T-helper 22 cell (primary cell): ENCODE measurements at places on chromosomes 4 and X.

DNA sequence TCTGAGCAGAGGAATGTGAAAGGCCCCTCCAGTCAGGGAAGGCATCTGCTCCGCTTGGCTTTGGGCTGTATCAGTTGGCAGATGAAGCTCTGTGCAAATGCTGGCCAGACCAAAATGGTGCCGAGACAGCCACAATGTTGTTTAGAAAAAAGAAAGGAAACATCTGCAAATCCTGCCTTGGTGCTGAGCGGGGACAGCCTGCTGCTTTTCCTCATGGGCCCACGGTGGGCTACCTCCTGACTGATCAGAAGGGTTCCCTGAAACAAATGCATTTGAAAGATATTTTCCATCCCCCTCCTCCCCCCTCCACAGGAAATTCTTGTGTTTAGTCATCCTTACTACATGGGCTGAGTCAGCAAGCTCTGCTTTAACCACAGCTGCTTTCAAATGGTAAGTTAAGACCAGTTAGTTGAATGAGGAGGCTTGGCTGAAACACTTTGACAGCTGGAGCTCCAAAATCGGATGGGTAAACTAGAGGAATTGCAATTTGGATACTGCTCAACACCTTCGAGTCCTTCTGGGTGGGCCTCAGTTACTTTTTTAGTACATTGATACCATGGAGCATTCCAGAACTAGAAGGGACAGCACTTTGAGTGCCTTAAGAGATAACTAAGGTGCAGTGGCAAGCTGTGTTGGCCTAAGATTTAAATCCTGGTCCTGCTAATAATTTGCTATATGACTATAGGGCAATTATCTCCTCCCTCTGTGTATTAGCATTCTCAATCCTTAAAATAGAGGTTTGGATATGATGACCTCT, 36.0 kb downstream of the PLAC1 start:
- DNase-seq = no peak

GRCh38 chr4:74840936-74841509, 46.7 kb upstream of the BTC start:
- no peak for DNase-seq

GRCh38 chr4:166228112-166228511, 355.1 kb downstream of the TLL1 start:
- DNase-seq = no peak

DNA sequence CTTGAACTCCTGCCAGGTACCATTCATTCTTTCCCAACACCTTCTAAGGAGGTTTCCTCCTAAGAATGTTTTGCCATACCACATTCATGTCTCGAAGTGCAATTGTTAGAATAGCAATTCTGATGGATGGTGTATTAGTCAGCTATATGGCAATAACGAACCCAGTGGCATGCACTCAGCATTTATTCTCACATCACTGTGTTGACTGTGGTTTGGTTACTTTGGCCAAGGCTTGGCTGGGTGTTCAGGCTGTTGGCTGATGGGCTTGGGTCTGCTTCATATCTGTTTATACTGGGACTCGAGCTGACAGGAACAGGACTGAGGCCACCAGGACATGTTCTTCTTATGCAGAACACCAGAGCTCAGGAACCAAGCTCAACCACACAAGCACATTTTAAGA, 31.7 kb downstream of the PSAPL1 start:
- no peak for DNase-seq

DNA sequence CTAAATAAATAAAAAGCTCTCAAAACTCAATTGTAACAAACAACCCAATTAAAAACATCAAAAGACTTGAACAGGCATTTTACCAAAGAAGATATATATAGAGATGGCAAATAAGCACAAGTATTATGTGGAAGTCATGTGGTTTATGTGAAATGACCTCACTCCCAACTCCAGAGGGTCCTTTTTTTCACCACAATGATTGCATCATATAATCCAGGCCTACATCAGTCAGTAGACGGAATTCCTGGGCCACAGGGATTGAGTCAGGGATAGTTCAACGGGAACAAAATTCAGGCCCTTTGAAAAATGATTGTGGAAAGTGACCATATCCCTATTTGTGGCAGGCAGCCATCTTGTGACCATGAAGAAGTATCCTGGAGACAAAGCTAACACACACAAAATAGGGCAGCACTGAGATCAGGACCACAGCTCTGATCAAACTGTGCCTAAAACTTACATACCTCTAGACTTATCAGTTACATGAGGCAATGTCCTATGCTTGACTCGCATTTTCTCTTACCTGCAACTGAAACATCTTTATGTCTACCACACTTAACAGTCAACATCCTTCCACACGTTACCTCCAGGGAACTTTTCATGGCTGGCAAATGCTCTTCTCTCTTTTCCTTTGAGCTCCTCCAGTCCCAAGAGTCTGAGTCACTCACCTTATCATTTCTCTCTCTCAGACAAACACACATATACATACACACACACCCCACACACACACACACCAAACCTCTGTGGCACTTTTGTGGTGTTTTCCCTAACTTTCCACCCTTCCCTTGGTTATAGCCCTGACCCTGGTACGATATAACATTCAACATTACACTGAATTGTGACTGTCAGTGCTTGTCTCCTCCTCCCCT, 113.5 kb downstream of the PHF8 start:
- no peak for DNase-seq

DNA sequence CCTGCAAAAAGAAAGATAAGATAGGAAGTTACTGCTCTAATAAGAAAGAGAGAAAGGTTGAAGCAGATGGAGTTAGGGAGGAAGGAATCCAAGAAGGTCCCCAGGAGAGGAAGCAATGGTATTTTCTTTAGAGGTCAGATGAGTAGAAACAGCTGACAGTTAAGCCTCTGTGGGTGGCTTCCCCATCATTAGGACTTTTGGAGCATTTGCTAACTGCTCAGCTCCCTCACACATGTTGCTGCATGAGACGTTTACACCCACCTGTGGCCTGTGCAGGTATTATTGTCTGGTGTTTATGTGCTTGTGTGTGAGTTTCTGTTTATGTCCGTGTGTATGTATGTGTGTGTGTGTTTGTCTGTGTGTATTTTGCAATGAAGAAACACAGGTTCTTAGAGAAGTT, 346.8 kb downstream of the RAB28 start:
- no peak for DNase-seq

GRCh38 chrX:3763111-3763510, 49.7 kb upstream of the PRKX start:
- DNase-seq = no peak

- DNase-seq = no peak
These were observed 221.8 kb downstream of the KIT start for GRCh38 chr4:54879576-54879975.

GRCh38 chr4:105509714-105510113, 35.9 kb upstream of the PPA2 start:
- no peak for DNase-seq

DNA sequence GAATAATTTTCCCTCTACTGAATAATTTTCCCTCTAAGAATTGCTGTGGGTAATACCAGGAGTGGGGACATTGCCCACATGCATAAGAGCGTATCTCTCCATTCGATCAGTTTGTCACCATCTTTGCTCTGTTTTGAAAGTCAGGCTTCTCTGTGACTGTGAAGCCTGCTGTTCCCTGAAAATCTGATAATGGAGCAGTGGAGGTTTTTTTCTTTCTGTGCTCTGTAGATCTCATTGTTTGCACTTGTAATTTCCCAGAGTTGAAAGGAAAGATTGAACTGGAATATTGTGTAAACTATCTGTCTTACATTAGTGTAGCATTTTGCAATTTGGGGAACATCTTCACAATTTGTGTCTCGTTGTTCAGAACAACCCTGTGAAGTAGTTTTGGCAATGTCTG, 4.3 kb downstream of the ZXDB start:
- DNase-seq = no peak

GRCh38 chr4:2089222-2089621, 30.1 kb downstream of the NAT8L start:
- no peak for DNase-seq

DNA sequence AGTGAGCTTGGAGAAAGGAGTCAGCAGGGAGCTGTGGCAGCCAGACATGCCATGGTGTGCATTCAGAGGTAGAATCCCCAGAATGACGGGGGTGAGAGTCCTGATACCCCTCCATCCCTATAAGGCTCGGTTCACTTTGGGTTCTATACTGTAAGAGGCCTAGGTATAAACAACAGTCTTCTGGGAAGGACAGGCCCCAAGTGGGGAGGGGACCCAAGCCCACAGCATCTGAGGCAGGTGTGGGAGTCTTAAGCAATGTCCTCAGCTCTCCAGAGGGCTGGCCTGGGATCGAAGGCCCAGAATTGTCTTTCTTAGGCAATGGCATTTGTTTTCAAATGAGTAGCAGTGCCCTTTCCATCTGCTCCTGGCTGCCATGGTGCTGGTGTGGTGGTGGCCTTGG, 50.2 kb upstream of the MAMLD1 start:
- no peak for DNase-seq

DNA sequence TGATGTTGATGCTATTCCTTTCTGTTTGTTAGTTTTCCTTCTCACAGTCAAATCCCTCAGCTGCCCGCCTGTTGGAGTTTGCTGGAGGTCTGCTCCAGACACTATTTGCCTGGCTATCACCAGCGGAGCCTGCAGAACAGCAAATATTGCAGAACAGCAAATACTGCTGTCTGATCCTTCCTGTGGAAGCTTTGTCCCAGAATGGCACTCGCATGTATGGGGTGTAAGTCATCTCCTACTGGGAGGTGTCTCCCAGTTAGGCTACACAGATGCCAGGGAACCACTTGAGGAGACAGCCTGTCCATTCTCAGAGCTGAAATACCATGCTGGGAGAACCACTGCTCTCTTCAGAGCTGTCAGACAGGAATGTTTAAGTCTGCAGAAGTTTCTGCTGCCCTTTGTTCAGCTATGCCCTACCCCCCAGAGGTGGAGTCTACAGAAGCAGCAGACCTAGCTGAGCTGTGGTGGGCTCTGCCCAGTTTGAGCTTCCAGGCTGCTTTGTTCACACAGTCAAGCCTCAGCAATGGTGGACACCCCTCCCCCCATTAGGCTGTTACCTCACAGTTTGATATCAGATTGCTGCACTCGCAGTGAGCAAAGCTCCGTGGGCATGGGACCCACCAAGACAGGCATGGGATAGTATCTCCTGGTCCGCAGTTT, 74.9 kb downstream of the SPIN3 start:
- DNase-seq = no peak

GRCh38 chrX:76971393-76972376, 475.5 kb upstream of the FGF16 start:
- DNase-seq = no peak

DNA sequence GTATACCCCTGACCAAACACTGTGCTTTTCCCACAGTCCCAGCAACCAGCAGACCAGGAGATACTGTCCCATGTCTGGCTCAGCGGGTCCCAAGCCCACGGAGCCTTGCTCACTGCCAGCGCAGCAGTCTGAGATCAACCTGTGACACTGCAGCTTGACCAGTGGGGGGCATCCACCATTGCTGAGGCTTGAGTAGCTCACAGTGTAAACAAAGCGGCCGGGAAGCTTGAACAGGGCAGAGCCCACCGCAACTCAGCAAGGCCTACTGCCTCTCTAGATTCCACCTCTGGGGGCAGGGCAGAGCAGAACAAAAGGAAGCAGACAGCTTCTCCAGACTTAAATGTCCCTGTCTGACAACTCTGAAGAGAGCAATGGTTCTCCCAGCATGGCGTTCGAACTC, 58.1 kb downstream of the SLC10A6 start:
- DNase-seq = no peak

- DNase-seq = no peak
These were observed 32.6 kb downstream of the ZNF185 start for GRCh38 chrX:152930516-152930915.

DNA sequence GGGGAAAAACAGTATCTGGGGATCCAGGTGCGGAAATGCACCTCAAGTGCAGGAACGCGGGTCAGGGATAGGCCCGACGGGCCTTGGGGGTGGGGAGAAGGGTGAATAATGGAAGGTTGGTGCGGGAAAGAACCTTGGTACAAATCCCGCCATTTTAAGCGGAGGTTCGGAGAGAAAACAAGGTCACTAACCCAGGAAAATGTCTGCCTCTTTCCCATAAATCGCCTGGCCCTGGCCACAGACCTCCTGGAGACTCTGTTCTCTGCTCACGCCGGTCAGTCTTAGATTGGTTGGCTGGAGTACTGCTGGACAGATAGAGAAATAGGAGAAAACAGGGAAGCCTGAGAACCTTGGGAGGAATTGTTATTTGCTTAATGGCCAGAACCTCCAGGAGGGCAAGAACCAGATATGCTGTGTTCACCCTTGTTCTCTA, 897 bp upstream of the FBXL5 start:
- no peak for DNase-seq

DNA sequence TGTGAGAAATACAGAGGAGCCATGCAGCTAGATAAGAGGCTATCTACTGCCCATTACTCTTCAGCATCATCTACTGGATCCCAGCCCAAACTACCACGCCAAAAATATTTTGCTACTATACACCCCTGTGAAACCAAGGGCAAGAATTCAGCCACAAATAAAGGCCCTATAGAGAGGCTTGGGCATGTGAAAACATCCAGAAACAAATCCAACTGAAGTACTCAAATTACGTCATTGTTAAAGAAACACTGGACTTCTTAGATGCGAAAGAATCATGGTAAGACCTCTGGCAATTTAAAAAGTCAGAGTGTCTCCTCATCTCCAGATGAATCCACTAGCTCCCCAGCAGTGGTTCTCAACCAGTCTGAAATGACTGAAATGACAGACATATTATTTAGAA, 12.8 kb downstream of the NDST3 start:
- no peak for DNase-seq

DNA sequence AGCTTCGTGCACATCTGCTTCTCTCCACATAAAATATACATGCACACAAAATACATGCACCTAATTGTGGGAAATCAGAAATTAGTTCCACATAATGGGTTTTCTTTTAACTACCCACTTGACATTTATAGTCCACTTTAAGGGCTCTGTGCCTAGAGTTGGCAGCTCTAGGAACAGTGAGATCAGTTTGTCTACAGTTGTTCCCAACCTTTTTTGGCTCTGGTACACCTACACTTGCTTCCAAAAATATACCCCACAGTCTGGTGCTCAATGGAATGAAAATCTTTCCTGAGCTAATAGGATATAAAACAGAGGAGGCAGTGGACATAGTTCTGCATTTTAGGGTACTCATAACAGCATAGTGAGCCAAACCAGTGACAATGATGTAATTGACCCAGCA, 36.1 kb downstream of the HDAC8 start:
- DNase-seq = no peak

DNA sequence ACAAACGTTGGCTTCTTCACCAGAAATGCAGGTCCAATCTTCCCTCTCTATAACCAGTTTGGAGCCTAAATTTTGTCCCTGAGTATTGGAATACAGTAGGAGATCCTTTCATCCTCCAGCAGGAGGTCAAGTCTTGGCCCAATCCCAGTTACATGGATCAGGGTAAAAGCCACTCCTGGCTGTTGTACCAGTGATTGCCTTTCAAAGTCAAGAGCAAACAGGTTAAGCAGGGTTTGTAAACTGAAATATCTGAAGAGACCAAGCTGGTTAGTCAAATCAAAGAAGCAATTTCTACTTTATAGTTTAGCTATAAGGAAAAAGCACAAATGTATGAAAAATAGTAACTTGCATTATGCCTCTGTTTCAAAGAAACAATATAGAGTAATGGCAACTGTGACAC, 329.4 kb downstream of the NAF1 start:
- DNase-seq = no peak

DNA sequence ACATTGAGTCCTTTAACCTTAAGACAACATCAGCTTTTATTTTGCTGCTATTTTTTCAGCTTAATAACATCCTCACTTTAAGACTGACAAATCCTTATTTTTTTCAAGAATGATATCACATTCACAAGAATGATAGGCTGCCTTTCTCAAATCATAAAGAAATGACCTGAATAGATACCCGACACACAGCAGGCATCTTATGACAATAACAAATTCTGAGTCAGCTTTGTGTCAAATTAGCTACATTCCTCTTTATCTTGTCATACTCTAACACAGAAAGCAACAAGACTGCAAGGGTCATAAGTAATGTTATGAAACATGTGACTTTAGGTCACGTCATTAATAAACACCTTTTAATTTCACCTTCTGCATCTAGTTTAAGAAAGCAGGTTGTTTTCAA, 2387.6 kb downstream of the PCDH7 start:
- DNase-seq = no peak
